ENCODE measurements at places on chromosomes 16 and 17.

DNA sequence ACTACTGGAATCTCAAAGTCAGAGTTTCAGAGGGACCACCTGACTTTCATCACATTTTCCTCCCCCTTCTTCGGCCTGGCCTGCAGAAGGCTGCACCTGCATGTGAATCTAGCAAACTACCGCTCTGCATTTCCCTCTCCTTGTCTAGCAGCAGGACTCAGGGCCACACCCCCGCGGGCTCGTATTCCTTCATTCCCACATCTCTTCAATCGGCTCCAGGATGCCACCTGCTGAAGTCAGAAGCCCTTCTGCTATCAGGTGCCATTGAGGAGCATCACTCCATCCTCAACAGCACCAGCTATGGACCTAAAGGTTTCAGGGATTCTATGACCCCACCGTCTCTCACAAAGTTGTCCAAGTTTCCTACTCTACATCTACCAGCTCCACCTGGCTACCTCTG lies 169.5 kb downstream of the VPS53 start:
- no peak for DNase-seq

DNA sequence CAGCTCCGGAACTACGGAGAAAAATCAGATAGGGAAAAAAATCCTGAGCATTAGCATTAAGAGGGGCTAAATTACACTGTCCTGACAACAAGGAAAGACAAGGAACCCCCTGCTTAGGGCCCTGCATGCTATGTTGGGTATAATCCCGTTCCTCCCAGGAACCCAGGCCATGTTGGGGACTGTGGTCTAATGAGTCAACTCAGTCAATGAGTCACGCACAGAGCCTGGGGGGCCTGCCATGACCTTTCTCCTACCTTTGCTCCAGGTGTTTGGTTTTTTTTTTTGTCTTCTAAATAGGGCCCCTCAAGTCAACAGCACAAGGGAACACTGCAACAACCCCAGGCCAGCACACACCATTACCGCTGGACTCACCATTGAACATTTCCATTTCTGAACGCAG lies 8.9 kb upstream of the ZNF200 start:
- DNase-seq = no peak

GRCh38 chr17:71870546-71870862 lies 250.3 kb upstream of the SOX9 start:
- DNase-seq = no peak

DNA sequence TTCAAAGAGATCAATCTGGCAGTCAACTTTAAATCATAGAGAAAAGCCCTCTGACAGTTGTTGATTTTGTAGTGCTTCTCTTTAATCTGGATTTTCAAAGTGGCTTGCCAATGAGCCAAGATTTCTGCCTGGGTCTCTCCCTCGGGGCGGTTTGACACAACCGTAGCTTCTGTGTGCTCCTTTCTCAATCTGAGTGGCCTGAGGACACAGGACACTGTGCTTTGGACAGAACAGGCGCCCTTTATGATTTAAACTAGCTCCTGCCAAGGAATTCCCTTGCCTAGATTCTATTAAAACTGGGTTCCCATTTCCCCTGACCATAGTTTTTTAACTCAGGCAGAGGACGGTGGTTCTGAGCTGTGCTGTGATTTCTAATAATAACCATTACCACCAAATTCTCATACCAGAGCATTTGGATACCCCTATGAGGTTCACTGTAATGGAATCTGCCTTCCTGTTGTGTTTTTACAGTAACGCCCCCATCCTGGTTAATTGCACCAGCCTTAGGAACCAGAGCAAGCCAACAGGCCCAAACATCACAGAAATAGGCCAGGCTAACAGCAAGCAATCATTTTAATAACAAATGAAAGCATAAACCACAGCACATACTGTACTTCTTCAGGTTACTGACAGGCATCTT lies 4.0 kb downstream of the ZFHX3 start:
- DNase-seq = no peak

GRCh38 chr16:57123216-57123973 lies 31.0 kb downstream of the CPNE2 start:
- DNase-seq = no peak

DNA sequence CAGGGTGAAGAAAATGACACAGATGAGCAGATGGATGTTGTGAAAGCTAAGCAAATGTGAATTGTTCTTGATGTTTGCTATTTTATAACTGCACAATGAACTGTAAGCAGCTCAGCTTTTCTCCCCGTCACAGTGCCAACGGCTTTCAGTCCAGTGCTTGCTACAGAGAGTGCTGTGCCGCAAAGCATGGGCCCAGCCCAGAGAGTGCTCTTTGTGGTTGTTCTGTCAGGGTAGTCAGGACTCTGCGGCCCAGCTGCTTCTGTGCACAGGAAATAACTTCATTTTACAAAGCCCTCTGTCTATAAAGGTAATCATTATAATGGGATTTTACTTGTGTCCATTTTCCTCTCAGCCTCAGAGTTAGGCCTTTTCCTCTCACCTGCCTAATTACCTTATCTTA lies 39.1 kb downstream of the CDRT15 start:
- DNase-seq = no peak

DNA sequence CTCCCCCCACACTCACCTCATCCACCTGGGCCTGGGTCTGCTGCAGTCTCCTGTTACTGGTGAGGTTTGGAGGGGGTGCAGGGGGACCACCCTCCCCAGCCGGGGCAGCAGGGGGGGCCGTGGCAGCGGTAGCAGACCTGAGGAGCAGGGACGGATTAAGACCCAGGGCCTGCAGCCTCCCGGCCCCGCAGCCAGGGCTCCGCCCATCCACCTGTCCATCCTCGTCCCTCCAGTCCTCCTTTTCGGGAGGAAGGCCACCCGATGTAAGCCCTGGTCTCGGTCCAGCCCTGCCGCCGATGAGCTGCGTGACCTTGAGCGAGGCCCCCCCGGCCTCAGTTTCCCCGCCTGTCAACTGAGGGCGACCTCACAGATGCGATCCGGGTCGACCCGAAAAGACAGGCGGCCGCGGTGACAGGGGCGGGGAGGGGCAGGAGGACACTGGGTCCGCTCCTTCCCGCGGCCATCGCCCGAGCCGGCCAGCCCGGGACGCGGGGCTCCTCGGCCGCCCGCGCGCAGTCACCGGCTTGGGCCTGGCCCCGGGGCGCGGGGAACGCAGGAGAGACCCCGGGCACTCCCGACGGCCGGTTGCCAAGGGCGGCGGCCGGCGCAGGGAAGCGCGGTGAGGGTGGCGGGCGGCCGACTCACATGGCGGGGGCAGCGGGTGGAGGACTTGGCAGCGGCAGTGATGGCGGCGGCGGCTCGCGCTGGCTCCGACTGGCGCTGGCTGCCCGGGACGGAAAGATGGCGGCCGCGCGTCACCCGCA lies at the start of gene VAMP2:
VAMP2 (minus strand) TSS at position 716 of the 764 bp plus-strand sequence; CDS start at position 647, 69 bp downstream.
- peak; percentile 56 for DNase-seq

DNA sequence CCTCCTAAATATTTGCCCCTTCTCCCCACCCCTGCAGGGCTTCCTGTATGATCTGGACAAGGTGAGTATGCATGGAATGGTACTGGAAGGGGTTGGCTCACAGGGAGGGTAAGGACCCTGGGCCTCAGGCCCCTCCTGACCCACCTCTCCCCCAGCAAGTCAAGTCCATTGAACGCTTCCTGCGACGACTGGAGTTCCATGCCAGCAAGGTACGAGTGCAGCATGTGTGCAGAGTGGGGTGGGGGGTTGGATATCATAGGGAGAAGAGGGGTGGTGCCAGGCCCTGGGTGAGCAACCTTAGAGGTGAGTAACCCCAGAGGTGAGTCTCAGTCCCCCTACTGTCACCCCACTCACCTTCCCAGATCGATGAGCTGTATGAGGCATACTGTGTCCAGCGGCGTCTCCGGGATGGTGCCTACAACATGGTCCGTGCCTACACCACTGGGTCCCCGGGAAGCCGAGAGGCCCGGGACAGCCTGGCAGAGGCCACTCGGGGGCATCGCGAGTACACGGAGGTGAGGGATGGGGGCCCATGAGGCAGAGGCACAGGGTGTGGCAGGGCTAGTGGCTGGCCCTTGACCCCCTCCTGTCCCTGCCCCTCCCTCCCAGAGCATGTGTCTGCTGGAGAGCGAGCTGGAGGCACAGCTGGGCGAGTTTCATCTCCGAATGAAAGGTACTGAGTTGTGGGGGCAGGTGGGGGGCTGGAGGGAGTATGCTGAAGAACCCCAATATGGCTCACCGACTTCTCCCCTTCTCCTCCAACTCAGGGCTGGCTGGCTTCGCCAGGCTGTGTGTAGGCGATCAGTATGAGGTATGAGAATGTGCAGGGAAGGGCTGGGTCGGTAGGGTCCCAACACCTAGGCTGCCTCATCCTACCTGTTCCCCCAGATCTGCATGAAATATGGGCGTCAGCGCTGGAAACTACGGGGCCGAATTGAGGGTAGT lies 11.3 kb downstream of the RIPOR1 start:
- DNase-seq = no peak

GRCh38 chr17:74318391-74318790 lies 7.6 kb upstream of the KIF19 start:
- no peak for DNase-seq

DNA sequence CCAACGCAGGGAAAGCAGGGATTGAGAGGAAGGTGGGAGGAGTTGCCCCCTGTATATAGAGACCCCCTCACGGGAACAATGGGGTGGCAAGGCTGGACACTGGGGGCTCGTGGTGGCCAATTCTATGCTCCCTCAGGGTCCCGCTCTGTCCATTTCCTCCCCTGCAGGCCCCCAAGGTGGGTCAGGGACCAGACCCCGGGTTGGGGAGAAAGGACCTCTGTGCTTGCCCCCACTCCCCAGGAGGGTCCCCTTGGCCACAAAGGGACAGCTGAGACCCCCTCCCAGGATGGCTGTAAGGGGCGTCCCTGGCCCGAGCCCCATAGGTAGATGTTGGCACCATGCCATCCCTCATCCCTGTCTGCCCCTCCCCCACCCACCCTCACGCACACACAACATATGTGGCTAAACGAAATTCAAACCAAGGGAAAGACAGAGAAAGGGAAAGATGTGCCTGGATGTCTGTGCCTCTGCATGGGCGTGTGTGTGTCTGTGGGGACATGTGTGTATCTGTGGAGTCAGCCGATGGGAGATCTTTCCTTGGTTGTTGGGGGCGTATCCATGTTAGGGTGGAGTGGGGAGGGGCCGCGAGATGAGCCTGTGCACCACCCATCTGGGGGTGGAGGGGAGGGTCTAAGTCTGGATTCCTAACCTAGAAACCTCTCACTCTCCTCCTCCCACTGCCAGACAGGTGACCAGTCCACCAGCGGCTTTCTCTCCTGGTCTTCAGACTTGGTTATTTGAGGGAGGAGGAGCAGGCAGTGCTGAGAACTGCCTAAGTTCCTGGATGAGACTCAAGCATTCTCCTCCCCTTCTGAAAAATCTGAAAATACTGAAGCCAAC lies 642 bp upstream of the NEUROD2 start:
- peak; percentile 46 for DNase-seq

DNA sequence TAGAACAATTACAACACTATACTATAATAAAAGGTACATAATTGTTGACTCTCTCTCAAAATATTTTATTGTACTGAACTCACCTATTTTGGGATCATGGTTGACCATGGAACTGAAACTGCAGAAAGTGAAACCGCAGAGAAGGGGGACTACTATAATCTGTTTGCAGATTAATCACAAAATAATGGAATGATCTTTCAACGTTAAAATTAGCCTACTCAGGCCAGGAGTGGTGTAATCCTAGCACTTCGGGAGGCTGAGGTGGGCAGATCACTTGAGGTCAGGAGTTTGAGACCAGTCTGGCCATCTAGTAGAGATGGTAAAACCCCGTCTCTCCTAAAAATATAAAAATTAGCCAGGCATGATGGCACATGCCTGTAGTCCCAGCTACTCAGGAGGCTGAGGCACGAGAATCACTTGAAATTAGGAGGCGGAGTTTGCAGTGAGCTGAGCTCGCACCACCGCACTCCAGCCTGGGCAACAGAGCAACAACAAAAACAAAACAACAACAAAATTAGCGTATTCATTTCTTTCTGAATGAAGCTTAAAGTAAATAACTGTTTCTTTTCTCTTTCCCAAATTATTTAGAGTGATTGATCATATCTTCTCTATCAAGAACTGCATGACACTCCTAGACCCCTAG lies 45.6 kb downstream of the IKZF3 start:
- DNase-seq = no peak

- DNase-seq = no peak
These were observed 5.0 kb downstream of the KCNH6 start for GRCh38 chr17:63528183-63528582.

DNA sequence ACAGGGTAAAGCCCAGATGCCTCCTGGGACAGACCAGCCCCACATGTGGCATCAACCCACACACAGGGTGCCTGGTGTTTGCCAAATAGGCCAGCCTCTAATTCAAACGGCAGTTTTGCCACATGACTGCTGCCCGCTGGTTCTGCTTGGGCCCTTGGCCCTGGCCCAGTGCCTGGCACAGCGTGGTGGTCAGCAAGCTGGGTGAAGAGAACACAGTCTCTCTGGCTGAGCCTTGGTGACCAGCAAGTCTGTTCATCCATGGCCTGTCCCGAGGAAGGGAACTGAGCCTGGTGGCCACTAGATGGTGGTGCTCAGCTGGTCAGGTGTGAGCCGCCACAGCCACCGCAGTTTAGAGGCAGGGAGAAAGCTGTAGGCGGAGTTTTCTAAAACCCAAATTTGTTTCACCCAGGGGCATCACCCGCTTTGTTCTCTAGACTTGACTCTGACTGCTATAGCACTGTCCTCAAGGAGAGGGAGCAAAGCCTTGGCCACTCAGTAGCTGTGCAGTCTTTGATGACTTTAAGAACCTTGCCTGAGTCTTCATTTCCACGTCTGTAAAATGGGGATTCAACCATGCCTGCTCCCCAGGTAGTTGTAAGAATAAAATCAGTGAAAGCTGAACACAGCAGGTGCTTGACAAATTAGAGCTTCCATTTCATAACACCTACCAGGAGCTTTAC lies 4.7 kb upstream of the GFAP start:
- peak; percentile 89 for DNase-seq

GRCh38 chr17:80104321-80104955 lies 3.1 kb downstream of the GAA start:
- DNase-seq = no peak

GRCh38 chr16:5761592-5761991 lies 664.0 kb upstream of the EEF2KMT start:
- no peak for DNase-seq

DNA sequence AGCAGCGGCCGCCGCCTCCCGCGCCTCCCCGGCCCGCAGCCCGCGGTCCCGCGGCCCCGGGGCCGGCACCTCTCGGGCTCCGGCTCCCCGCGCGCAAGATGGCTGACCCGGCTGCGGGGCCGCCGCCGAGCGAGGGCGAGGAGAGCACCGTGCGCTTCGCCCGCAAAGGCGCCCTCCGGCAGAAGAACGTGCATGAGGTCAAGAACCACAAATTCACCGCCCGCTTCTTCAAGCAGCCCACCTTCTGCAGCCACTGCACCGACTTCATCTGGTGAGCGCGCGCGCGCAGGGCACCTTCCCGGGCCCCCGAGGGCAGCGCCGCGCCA lies 258 bp downstream of the PRKCB start:
- no peak for DNase-seq

DNA sequence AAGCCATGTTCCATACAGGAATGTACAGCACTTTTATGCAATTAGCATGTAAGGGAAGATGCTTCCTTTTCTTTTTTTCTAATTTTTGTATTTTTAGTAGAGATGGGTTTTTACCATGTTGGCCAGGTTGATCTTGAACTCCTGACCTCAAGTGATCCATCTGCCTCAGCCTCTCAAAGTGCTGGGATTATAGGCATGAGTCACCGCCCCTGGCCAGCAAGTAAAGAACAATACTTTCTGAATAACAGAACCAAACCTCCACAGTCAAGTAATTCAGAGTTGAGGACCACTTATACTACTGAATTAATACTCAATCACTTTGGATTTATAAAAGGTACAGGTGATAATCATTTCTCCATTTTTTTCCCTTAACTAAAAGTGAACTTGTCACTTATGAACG lies 13.0 kb downstream of the C16orf87 start:
- no peak for DNase-seq

Data from A549 (cell line).